ENCODE measurements at places on chromosomes 5 and 9.

- peak; percentile 72 for DNase-seq
These were observed at the start of gene FAM163B for GRCh38 chr9:133609311-133610098. TSS of gene FAM163B (minus strand) at chr9:133609389. CDS start at chr9:133580223, 29,166 bp downstream.

DNA sequence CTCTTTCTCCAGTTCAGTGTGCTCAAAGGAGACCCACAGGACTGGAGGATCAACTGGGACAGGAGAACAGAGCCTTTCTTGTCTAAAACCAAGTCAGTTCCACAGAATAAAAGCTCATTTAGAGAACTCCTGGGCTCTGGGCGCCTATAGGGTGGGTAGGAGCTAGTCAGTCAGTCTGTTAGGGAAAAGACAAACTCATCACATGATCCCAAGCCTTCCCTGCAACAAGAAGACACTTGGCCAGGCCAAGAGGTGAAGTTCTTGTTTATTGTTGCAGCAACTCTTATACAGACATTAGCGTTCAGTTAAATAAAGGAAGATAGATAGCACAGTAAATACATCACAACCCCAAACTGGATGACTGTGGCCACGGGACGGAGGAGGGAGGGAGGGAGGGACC lies 102.3 kb downstream of the ENTREP1 start:
- DNase-seq, result no peak

GRCh38 chr9:18149471-18150011 lies 324.4 kb upstream of the ADAMTSL1 start:
- no peak for DNase-seq

DNA sequence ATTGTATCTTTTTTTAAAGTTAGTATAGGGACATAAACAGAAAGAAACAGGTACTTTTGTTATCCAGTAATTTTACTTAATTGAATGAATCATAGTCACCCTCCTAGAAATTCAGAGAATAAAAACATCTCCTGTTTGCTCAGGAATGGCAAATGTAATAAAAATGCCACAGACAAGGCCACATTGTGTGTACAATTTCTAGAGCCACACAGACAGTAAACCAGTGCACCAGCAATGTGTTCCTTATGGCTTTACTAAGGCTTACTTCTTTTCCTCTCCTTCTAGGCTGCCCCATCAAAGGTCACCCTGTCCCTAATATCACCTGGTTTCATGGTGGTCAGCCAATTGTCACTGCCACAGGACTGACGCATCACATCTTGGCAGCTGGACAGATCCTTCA lies 145.5 kb downstream of the SAXO1 start:
- no peak for DNase-seq

- DNase-seq, result no peak
These were observed 8.9 kb downstream of the SMAD5 start for GRCh38 chr5:136141561-136141960.

DNA sequence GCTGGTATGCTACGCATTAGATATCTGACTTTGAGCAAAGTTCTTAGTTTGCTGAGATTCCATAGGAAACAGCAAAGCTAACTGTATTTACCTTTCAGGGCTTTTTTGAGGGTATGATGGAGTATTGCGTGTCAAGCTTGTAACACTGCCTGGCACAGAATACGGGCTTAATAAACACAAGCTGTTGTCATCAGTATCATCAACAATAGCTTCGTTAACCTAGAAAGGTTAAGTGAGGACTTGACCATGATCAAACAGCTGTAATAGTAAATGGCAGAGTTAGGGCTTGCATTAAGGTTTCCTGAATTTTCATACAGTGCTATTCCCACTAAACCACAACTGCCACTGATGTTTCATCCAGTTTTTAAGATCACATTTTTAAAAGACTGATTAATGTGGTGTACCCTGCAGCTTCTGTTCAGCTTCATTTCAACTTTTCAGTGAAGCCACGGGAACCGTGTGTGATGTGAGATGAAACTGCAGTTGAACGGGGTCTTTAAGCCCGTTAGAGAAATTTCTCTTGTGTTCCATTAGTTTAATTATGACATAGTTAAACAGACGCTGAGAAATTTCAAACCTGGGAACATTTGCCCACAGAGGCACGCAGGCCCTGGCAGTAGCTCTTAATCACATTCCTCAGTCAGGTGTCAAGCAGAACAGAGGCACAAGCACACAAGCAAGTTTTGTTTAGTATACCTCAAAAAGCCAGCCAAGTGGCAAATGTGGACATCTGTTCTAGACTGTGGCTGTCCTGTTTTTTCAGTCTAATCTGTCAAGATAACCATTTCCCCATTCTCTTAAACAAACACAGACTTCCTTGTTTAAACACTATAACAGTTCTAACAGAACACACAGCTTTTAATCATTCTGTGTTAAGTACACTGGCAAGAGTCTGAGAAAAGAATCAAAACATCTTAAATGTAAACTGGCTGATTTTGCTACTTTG lies 147.1 kb downstream of the ZNF608 start:
- DNase-seq, result no peak

DNA sequence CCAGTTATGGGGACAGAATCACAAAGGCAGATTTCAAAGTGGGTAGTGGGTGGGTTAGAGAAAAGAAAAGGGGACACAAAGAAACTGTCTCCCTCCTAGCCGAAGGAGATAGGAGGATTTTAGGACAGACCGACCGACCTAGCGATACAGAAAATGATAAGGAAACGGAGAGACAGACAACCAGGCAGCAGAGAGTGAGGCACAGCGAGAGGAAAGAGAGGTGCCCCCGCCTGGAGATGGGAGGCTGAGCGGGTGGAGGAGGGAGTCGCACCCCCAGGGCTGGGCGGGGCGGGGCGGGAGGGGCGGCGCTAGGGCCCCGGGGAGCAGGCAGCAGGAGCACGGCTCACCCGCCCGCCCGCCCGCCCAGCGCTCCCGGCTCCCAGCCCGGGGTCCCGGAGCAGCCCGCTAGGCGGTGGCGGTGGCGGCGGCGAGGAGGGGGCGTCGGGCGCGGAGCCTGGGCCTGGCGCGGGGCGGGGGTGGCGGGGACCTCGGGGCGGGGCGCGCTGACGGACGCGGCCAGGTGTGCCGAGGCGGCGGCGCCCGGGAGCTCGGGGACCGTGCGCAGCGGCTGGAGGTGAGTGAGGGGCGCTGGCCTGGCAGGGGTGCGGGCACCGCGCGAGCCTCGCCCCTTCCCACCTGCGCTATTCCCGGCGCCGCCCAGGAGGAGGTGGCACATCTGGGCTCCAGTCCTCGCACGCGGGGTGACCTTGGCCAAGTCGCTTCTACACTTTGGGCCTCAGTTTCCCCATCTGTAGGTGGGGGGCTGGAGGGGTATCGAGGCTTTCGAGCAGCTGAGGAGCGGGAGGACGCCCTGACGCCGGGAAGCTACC lies 15.9 kb upstream of the SYNPO start:
- no peak for DNase-seq

DNA sequence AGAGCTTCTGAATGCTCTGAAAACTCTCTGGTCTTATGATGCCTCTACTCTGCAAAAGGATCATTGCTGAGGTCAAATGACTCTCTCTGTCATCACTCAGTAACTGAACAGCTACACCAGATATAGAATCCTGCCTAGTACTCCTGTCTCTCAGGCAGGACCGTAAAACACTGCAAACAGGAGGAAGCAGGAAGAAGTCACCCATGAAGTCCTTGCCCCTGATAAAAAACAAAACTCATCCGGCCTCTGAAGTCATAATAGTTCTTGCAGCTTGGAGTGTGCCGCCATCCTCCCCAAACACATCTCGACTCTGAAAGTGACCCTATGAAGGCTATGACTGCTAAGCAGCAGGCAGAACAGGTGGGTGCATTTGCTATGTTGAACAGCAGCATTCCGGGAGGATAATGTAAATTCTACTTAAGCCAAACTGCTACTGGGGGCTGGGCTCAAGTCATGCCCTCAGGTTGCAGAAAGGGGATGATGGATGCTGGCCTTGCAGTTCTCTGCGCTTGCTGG lies 81.9 kb upstream of the FAM169A start:
- DNase-seq, result no peak

GRCh38 chr5:133663397-133664054 lies 51.2 kb upstream of the FSTL4 start:
- no peak for DNase-seq
